Astrocyte of the hippocampus (primary cell): ENCODE measurements at places on chromosomes 13 and 19.

DNA sequence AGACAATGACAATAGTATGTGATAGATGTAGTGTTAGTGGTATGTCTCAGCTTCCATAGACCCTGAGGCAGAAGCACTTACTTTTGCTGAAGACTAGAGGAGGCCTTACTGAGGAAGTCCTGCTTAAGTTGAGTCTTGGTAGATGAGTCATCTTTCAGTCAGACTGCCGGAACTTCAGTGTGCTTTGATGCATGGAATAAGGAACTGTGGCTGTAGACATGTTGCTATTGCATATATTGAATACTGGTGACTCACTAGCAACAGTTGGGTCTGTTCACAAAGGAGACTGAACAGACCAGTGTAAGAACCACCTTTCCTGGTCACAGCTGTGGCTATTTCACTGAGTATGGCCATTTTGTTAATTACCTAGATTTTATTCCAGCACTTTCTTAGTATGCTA is 1000.6 kb downstream of the OLFM4 start:
- DNase-seq = peak; percentile 91

DNA sequence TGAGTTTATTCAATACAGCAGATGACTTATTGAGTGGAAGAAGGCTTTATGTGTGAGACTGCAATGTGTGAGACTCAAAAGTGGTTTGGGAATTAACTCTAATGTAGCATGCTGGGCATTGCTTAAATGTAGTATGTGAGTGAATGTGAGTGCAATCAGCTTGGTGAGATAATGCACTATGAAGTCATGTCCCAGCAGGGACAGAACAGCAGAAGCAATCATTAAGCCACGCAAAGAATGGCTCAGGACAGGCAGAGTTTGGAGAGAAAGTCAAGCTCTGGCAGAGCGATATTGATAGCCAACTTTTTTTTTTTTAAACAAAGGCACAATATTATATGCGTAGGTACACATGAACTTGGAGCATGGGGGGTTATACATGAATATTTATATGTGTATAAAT is 597.7 kb downstream of the GPC6 start:
- DNase-seq = no peak

- DNase-seq = peak; percentile 81
Observed at GRCh38 chr19:33804021-33804799, 7.5 kb downstream of the KCTD15 start.

- peak; percentile 66 for DNase-seq
Observed at GRCh38 chr13:44219577-44220548, 153.8 kb upstream of the SERP2 start.

DNA sequence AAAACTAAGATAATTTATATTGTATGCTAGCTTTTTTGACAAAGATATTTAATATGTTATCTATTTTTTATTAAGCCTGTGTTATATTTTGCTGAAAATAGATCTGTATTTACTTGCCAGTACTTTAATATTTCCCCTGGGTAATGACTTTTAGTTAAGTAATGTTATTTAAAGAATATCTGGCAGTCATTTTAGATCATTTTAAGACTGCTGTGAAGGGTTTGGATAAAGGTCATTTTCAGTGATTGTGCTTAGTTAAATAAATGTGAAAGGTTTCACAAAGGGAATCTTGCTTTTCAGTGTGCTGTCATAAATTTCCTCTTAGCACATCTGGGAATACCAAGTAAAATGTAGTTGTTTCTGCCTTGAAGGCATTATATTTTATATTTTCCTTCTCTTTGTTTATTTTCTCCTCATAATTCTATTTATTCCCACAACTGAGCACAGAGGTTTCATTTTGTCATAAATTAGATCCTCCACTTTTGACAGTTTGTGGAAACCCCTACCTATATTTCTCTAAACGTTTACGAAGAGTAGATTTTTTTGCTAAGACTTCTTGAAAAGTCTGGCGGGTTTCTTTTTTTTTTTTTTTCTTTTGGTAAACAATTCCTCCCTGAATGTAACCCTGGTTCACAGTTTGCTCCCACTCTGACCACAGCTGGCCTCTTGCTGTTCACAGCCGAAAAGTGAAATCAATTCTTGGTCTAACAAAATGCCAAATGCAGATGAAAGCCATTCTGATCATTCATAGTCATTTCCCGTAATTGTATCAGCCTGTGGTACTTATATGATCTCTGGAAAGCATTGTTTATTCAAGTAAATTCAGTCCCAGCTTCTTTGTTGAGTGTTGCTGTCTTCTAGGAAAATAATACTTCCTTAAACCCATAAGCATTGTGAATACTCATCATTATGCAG is 87.8 kb downstream of the MAB21L1 start:
- peak; percentile 9 for DNase-seq

GRCh38 chr19:42295831-42296525 is 6.0 kb upstream of the PRR19 start:
- peak; percentile 81 for DNase-seq

GRCh38 chr13:113812178-113813040 is 51.5 kb downstream of the GAS6 start:
- no peak for DNase-seq

- DNase-seq = no peak
Observed at GRCh38 chr19:42501733-42502132, 26.5 kb downstream of the CEACAM1 start.

- DNase-seq = peak; percentile 26
Observed at GRCh38 chr13:27559719-27560118, 60.6 kb downstream of the LNX2 start.

DNA sequence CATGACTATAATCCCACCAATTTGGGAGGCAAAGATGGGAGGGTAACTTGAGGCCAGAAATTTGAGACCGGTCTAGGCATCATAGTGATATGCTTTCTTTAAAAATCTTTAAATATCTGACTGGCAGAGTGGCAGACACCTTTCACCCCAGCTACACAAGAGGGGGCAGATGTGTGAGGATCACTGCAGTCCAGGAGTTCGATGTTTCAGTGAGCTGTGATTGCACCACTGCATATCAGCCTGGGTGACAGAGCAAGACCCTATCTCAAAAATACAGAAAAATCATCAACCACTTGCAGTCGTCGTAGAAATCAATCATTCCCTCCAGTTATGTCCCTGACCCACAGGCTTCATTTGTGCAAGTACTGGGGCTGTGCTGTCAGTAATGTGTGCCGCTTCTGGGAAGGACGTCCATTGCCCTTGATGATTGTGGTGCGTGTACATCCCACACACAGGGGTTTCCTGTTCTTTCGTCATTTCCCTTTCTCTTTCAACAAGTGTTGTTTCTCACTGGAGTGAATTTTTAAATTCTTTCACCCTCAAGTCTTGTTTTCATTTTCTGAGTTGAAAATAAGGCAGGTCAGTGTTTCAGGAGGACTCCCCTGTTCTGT is 1.4 kb downstream of the LGALS14 start:
- DNase-seq = no peak

DNA sequence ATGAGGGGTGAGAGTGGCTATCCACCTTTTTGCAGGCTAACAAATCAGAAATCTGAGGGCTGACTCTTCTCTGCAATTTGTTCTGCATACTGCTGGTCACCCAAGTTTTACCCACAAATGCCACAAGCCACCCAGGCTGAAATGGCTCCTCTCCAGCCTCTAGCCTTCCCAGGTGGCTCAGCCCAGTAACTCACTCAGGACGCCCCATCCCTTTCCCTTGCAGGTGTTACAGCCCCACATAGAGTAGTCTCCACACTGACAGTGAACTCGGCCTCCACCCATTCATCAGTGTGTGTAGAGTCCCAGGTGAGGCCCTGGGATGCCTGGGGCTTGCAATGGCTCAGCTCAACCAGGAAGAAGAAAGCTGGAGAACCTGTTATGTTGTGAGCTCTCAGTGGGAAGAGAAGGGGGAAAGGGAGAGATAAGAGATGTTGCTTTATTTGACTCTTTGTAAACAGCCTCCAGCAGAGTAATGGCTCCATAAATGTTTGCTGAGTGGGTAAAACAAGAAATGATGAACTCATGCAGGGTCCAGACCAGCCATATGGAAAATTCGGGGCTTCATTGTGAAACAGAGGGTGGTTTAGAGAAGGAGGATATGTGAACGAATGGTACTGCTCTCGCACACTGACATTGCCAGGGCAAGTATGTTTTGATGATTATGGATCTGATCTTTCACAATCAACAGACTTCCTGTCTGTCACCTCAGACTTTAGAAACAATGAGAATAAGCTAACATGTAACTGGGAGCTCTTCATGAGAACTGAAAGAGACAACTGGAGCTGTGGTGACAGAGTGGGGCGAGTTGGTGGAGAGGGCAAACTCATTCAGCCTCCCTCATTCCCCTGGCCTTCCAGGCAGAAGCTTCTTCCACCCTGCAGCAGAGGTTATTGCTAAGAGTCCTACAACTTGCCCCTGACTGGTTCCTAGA is 74.2 kb upstream of the RFC3 start:
- DNase-seq = no peak

- peak; percentile 48 for DNase-seq
Observed at GRCh38 chr19:383922-384798, 24.8 kb downstream of the C2CD4C start.

- no peak for DNase-seq
Observed at GRCh38 chr19:35202722-35203688, 25.5 kb downstream of the FAM187B start.

DNA sequence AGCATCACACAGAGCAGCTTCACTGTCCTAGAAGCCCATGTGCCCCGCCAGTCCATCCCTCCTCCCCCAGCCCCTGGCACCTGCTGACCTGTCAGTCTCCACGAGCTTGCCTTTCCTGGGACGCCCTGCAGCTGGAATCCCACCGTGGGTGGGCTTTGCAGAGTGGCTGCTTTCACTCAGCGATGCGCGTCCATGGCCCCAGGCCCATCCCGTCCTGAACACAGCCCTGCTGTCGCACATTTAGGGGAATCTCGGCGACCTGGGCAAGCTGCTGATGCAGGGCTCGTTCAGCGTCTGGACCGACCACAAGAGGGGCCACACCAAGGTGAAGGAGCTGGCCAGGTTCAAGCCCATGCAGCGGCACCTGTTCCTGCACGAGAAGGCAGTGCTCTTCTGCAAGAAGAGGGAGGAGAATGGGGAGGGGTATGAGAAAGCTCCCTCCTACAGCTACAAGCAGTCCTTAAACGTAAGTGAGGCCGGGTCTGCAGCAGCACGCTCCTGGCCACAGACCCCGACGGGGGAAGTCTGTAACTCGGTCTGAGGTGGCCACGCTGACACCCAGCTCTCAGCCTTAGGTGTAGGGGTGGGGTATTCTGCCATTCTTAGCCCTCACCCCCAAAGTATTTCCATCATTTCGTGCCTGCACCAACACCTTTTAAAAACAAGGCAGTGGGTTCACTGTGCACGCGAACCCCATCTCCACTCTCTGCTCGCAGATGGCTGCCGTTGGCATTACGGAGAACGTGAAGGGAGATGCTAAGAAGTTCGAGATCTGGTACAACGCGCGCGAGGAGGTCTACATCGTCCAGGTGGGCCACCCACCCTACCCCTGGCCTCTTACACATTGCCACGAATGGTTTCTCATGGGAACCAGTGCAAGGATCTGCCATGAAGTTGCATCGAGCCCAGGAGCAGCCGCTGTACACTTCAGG is 18.3 kb upstream of the F7 start:
- no peak for DNase-seq

- peak; percentile 45 for DNase-seq
Observed at GRCh38 chr19:570937-571565, 1.3 kb upstream of the BSG start.

- no peak for DNase-seq
Observed at GRCh38 chr13:75146436-75146835, 335.5 kb downstream of the TBC1D4 start.

GRCh38 chr19:16191216-16191908 is 6.2 kb downstream of the FAM32A start:
- no peak for DNase-seq

- DNase-seq = peak; percentile 88
Observed at GRCh38 chr13:51286135-51287002, 53.1 kb upstream of the SERPINE3 start.

DNA sequence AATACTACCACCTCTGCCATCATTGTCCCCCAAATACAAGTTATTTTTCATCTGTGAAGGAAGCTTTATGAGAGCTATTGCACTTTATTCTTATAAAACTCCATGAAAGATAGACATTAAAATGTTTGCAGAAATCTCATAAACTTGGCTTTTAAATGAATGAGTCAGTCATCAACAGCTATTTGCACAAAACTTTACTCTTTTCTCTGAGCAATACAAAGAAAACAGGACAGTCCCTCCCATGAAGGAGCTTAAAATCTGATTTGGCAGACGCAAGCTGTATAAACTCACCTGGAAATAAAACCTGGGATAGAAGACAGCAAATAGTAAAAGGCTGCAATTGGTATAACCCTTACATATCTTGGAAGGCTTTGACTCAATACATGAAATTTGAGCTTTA is 16.6 kb upstream of the RCBTB1 start:
- no peak for DNase-seq

DNA sequence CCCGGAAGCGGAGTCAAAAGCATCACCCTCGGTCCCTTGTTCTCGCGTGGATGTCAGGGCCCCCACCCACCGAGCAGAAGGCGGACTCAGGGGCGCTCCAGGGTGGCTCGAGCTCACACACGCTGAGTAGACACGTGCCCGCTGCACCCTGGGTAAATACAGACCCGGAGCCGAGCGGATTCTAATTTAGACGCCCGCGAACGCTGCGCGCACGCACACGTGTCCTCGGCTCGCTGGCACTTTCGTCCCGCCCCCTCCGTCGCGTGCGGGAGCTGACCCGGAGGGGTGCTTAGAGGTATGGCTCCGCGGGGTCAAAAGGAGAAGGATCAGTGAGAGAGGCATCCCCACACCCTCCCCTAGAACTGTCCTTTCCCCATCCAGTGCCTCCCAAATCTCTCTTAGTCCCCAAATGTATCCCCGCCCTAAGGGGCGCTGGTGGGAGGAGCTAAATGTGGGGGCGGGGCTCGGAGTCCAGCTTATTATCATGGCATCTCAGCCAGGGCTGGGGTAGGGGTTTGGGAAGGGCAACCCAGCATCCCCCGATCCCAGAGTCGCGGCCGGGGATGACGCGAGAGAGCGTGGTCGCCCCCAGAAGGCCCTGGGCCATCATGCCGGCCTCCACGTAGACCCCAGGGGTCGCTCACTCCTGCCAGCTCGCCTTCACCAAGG is 451 bp upstream of the ICAM5 start:
- DNase-seq = peak; percentile 34

- no peak for DNase-seq
Observed at GRCh38 chr19:2633693-2634075, 68.8 kb downstream of the GNG7 start.

DNA sequence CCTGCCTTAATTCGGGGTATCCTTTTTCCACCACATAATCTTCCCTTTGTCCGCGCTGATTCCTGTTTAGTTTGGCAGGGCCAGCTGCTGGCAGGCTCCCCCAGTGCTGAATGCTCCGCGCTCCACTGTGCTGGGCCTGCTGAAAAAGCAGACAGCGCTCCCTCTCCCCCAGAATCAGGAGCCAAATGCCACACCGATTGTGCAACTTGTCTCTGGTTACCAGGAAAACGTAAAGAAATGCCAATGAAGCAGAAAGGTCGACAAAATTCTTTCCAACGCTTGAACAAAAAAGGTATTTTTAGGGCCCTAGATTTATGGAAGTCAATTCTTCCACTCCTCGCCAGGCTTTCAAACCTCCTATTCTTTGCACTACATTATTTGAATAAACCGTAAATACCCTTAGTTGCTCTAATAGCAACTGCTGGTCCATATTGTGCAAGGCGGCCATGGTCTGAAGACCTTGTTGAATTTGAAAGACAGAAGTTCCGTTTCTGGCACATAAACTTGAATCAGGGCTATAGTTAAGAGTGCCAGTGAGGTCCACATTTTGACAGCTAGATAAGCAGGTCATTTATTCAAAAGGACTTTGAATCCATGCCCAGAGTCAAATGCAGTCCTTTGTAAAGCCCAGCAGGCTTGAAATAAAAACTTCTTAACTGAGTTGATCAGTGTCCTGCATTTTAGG is 206.7 kb upstream of the RFC3 start:
- DNase-seq = peak; percentile 90

- no peak for DNase-seq
Observed at GRCh38 chr19:44698492-44699201, at the start of gene CEACAM16. CEACAM16 (plus strand) TSS chr19:44699151; CDS start chr19:44701457, 2,306 bp downstream.

- DNase-seq = peak; percentile 83
Observed at GRCh38 chr19:4186087-4186993, 3.9 kb downstream of the ANKRD24 start.
